ENCODE measurements at places on chromosomes 11 and 22.
A peak's percentile ranks its signal among the peaks of the same experiment; 100 is the strongest.

GRCh38 chr11:86149792-86150191, 80.9 kb upstream of the PICALM start:
- DNase-seq, result no peak

DNA sequence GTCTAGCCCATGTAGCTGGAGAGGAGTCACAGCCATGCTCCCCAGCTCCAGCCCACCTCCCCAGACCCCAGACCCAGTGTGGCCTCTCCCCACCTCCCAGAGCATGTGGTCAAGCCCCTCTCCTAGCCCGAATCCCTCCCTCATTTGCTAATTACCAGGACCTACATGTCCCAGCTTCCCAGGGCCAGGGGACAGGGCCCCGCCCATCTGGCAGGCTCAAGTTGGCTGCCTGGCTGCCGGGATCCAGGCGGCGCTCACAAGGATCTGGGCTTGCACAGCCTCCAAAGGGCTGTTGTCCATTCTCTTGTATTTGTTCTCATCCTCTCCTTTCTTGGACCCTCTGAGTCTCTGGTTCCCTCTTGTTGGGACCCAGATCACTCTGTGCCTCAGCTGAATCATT, 4.6 kb upstream of the MIF start:
- peak; percentile 41 for DNase-seq

- DNase-seq, result no peak
Measured at GRCh38 chr22:22907551-22908494, 20.2 kb downstream of the IGLL5 start.

DNA sequence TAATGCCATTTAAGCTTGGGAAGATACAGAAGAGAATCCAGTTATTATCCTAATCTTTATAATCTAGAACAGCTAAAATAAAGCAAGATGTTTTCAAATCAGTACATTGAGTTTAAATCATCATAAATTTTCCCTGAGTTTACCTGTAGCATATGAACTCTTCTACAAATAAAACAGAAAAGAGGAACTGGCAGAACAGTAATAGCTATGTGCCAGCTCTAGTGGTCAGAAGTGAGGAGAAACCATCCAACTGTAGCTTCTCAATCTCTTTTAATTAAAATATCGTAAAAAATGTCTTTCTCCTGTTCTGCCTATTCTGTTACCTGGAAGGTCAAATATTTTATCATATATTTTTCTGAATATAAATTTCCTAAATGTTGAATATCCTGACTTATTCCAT, 266.9 kb downstream of the SOX6 start:
- DNase-seq, result no peak

DNA sequence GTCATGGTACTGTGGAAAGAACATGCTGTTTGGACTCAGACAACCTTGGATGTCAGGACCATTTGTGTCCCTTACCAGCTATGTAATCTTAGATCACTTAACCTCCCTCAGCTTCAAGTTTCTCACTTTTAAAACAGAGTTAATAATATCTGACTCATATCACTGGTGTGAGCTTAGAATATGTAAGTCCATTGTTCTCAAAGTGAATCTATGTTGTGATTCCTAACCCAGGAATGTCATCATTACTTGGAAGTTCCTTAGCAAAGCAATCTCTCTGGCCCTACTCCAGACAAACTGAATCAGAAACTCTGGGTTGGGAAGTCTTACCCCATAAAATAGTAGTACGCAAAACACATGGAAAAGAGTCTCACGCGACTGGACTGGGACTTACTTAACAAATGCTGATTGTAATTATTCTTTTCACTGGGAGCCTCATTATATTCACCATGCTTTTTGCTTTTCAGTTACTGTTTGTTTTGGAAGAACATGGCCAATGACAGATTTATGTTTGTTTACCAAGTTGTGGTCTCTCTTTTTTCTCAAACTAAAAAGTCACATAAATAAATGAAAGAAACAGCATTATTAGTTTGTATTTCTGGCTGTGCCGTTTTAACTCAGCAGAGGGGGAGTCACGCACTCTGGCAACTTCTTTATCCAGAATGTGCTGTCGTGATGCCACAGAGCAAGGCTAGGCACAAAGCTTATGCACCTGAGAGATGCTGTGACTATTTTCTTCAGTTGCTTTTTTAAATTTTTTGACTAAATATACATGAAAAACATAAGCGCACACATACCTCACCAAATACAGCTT, 217.7 kb upstream of the CTSC start:
- no peak for DNase-seq

DNA sequence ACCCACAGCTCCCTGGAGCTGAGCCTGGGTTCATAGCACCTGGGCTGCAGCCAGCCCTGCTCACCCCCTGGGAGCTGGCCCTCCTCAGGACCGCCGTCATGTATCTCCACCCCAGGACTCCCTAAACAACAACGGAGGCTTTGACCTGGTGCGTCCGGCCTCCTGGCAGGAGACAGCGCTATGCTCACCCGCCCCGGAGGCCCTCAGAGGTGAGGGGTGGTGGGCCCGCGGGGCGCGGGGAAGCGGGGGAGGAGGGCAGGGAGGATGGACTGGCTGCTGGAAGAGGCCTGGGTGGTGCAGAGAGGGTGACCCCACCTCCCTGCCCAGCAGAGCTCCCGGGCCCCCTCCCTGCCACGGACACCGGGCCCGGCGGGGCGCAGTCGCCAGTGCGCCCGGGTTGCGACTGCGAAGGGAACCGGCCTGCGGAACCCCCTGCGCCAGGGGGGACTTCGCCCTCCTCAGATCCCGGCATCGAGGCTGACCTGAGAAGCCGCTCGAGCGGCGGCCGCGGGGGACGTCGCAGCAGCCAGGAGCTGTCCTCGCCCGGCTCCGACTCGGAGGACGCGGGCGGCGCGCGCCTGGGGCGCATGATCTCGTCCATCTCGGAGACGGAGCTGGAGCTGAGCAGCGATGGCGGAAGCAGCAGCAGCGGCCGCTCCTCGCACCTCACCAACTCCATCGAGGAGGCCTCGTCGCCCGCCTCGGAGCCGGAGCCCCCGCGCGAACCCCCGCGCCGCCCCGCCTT, 3.1 kb downstream of the MAPK8IP2 start:
- no peak for DNase-seq

DNA sequence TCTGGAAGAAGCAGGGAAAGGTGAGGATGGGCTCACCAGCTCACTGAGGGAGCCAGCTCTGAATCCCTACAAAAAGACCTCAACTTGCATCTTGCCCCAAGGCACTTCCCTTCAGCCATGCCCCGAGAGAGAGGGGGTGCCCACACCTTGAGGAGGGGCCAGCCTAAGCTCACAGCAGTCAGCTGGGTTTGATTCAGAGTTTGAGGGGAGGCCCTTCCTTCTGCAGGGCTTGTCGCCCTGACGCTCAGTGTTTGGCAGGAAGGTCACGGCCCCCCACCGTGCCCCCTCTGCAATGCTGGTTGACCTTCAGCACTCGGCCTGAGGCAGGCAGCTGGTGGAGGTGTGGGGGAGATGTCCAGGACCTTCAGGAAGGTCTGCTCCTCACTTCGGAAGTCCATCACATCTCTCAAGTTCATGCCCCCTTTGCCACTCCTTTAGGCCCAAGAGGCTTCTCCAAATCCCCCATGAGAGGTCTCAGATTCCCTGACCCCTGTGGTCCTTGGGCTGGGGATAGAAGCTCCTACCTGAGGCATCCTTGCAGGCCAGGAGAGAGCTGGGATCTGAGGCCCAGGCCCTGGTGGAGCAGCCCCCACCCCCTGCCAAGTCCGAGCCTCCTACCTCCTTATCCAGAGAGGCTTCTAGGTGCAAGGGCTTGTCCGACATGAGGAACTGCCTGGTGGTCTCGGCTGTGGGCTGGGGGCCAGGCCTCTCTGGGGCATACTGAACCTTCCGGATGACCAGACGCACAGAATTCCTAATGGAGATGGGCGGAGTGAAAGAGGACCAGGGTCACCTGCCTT, 37.6 kb downstream of the TPBGL start:
- DNase-seq, result no peak

All from NCI-H524 (cell line).